A549 (cell line): ENCODE measurements at places on chromosomes 4 and X.

- DNase-seq: no peak
Observed at GRCh38 chr4:46444318-46445000, 54.5 kb upstream of the GABRA2 start.

DNA sequence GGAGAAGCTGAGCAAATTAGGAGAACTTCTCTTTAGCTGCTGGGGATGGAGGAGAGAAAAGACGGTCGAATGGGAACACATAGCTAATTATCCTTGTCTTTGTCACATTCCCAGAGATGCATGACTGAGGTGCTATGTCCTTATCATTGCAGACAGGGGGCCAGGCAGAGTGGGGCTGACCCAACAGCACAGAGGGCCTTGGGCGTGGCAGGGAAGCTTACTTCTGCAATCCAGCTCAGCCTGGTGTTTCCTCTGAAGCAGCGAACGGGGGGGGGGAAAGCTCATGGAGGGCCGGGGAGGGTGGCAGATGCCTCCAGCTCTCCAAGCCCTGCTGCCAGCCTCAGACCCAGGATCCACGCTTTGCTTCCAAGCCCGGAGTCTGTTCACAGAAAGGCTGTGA is 50.8 kb upstream of the HOPX start:
- DNase-seq: no peak

DNA sequence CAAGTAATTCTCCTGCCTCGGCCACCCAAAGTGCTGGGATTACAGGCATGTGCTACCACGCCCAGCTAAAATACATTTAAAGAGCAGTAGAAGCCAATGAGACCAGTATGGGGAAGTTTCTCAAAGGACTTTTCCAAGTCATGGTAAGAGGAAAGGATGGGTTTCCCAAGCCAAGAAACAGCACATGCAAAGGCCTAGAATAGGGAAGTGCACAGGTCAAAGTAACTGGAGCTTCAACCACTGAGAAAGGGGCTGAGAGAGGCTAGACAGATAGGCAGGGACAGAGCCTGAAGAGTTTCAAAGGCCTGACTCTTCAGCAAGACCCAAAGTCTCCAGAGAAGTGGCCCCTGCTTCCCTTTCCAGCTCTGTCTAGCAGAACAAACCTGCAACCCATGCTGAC is 162.1 kb downstream of the CORIN start:
- no peak for DNase-seq

DNA sequence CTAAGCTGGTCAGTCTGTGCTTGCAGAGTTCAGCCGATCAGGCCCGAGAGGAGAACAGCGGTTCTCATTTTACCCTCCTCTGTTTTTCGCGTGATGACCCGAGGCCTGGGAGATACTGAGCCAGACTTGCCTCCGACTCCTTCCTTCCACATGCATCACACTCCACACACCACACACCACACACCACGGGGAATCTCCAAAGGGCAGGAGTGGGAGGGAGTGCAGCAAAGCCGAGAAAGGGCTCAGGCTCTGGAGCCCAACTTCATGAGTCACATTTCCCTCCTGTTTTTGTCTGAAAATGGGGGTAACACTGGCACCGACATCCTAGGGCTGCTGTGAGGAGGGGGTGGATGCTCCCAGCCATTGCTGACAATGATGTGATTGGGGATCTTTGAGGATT is 38.9 kb downstream of the TKTL1 start:
- DNase-seq: no peak

DNA sequence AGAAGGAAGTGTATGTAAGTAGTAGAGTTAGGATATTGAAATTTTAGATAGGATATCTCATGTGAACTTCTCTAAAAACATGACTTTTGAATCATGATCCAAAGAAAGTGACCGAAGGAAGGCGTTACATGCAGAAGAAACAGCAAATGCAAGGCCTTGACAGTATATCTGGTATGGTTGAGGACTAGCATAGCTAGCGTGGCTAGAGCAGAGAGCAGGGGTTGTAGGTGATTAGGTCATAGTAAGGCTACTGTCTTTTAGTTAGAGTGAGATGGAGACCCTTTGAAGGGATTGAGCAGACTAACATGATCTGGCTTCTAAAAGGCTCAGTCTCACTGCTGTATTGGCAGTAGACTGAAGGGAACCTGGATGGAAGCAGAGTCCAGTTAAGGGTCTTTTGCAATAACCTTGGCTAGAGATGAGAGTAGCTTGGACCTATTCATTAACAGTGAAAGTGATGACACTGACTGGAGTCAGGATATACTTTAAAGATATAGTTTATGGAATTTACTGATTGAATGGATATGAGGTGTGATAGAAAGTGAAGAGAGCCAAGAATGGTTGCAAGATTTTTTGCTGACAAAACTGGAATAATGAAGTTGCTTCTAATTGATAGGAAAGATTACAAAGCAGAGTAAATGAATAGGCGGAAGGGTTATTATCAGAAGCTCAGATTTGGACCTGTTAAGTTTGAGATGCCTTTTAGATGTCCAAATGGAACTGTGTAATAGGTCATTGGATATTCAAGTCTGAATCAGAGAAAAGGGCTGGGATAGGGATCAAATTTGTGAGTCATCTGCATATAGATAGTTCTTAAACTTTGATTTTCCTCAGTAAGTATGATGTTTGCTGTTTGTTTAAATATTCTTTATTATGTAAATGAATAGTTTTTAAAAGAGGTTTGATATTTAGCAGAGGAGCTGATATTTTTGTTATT is 59.8 kb downstream of the MRPL1 start:
- no peak for DNase-seq

GRCh38 chrX:31331015-31331414 is 259.2 kb upstream of the FTHL17 start:
- no peak for DNase-seq

DNA sequence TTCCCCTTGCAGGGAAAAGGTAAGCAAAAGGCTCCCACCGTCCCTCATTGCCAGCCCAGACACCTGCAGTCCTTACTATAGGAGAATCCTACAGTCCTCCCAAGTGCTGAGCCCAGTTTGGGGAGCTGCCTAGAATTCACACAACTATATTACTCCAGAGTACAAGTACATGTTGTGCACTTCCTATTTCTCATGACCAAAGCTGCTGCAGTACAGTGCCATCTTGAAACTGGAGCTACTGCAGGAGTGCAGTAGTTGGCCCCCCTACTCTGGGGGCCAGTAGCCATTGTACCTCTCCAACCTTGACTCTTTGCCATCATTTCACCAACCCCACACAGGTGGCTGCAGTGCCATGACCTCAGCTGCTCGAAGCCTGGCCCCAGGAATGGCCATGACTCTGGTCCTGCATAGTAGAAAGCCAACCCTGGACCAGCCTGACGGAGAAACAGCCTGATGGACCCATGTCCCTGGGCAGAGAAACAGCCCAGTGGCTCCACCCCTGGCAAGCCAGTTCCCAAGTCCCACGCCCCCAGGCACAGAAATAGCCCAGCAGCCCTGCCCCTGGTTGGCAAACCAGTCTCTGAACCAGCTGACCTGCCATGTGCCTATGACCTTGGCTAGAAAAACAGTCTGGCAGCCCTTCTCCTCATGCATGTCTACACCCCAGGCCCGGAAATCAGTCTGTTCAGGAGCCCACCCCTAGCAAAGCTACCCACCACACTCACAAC is 51.9 kb downstream of the PHKA1 start:
- DNase-seq: no peak

GRCh38 chr4:108391701-108392455 is 223.1 kb upstream of the LEF1 start:
- no peak for DNase-seq

DNA sequence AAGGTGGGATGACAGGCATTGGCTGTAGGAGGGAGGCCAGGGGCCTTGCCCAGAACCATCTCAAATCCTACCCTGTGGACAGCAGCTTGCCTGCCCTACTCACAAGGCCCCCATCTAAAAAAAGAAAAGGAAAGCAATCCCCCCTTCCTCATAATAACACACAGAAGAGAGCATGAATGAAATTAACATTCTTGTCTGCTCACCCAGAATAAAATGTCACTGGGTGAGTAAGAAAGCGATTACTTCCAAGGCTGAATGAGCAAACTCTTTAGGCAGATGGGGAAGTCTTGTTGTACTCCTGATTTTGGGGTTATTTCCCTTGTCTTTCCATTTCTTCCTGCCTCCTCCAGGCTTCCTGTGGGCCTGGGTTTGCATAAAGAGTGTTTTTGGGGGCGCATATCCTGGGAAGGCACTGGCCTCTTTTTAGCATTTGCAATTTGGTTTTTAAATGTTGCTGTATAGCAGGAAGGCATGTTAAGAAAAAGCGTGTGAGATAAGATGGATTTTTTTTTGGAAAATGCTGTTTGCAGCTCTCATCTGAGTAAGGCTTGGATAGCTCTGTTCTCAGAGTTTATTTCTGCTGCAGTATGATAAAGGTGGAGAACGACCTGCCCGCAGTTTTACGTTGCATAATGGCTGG is 248.3 kb upstream of the GATB start:
- no peak for DNase-seq

DNA sequence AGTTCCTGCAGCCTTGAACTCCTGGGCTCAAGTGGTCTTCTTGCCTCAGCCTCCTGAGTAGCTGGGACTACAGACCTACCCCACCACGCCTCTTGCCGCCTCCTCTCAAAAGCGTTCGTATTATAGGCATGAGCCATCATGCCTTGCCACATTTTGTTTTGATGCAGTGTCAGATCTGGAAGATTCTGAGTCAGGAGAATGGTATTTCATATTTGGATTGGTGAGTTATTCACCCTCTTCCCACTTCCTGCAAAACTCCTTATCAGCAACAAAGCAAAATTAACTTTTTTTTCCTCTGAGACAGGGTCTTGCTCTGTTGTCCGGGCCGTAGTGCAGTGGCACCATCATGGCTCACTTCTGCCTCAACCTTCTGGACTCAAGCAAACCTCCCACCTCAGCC is 29.6 kb downstream of the REST start:
- peak; percentile 29 for DNase-seq

DNA sequence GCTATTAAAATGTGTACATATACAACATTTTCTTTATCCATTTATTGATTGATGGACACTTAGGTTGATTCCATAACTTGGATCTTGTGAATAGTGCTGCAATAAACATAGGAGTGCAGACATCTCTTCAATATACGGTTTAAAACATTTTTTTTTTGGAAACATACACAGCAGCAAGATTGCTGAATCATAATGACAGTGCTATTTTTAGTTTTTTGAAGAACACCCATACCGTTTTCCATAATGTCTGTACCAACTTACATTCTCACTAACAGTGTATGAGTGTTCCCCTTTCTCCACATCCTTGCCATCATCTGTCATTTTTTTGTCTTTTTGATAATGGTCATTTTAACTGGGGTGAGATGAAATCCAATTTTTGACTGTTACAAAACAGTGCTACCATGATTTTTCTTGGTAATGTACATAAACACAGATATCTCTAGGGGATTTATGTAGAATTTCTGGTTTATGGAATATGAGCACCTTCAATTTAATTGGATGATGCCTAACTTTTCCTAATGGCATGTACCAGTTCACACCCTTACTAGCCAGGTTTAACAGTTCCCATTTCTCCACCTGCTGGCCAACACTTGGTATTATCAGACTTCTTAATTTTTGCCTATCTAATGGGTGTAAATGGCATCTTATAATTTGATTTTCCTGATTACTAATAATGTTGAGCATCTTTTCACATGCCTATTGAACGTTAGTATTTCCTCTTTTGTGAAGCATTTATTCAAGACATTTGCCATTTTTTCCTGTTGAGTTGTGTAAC is 21.0 kb upstream of the TMSB15B start:
- DNase-seq: peak; percentile 58

DNA sequence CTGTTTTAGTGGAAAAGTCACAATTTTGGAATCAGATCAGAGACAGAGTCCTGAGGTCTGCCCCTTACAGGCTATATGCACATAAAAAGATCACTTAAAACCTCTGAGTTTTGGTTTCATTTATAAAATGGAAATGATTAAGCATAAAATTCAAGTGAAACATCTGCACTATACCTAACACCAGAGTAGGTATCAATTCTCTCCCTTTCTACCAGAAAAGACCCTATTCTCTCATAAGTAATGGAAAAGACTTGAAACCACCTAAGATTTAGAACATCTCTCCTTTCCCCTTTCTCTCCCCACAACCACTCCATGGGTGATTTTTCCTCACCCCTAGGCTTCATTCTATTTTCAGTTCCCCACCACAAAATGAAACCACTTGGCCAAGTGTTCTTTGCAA is 907 bp downstream of the LHFPL1 start:
- no peak for DNase-seq

DNA sequence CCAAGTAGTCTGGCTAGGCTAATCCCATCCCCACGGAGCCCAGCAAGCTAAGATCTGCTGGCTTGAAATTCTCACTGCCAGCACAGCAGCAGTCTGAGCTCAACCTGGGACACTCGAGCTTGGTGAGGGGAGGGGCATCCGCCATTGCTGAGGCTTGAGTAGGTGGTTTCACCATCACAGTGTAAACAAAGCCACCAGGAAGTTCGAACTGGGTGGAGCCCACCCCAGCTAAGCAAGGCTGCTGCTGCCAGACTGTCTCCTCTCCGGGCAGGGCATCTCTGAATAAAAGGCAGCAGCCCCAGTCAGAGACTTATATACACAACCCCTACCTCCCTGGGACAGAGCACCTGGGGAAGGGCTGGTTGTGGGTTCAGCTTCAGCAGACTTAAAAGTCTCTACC is 639.6 kb downstream of the IQCM start:
- DNase-seq: no peak

DNA sequence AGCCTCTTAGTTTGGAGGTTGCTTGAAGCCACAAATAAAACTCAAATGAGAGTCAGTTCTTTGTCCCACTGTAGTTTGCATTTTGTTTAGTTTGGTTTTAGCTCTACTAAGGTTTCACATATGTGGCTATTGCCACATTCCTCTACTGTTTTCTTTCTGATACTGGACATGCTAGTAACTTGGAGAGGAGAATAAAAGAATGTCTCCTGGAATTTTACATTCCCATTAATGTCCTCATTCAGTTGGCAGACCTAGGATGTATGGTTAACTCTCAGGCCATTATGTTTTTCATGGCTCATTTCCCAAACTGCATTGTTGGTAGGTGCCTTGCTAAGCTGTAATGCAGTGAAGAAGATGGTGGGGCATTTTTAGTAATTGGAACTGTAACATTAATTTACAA is 29.9 kb downstream of the UPRT start:
- no peak for DNase-seq

DNA sequence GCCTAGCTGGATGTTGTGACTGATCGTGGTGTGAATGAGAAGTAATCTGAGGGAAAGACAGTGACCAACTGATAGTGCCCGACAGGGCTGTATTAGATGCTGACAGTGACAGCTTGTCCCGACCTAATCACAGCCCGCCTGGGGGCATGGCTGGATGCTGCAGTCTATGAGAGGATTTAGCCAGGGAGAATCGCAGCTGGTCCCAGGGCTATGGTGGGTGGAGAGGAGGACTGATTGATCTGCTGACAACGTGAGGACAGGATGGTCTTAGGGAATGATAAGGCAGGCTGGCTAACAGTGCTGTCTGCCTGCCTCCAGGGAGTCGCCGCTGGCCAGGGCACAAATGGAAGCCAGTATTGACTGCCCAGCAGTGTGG is 621 bp upstream of the SUV39H1 start:
- peak; percentile 25 for DNase-seq

- DNase-seq: no peak
Observed at GRCh38 chrX:802846-803245, 172.3 kb downstream of the SHOX start.
